ENCODE measurements at places on chromosomes 13 and 19. TPM values are rescaled to one million over a fixed set of nuclear protein-coding genes. Genes with fewer than 3 reads are reported as not detected.

The ZNF534 gene
- total RNA-seq = 0.44 TPM

The MIR17HG gene
- total RNA-seq = 7.4 TPM

The MEF2B gene
- total RNA-seq = 0.22 TPM

The NLRP4 gene
- total RNA-seq = under 0.01 TPM

The ZNF99 gene
- total RNA-seq = not detected

The TTC9B gene
- not detected for total RNA-seq

The PSG2 gene
- total RNA-seq = not detected

The MUC16 gene
- total RNA-seq = not detected

The PDCD5 gene
- 62.7 TPM for total RNA-seq

The VSIG10L gene
- total RNA-seq = 1.4 TPM

The HSH2D gene
- not detected for total RNA-seq

The CNFN gene
- not detected for total RNA-seq

The ZNF728 gene
- not detected for total RNA-seq

The BICRA gene
- total RNA-seq = 10.2 TPM

The ABHD13 gene
- total RNA-seq = 11.7 TPM

The TRPC4 gene
- total RNA-seq = 6.3 TPM

The CATSPERD gene
- not detected for total RNA-seq

The CLEC17A gene
- total RNA-seq = not detected

The SH3GL1 gene
- 137 TPM for total RNA-seq

The ATG4D gene
- total RNA-seq = 31.7 TPM

The AMER2 gene
- not detected for total RNA-seq

The CEACAM1 gene
- total RNA-seq = not detected

The RASGRP4 gene
- not detected for total RNA-seq

Measured in placental pericyte (primary cell).